ENCODE measurements at places on chromosomes 5 and 9. TPM values are rescaled to one million over a fixed set of nuclear protein-coding genes. Genes with fewer than 3 reads are reported as not detected.
A peak's percentile ranks its signal among the peaks of the same experiment; 100 is the strongest.

DNA sequence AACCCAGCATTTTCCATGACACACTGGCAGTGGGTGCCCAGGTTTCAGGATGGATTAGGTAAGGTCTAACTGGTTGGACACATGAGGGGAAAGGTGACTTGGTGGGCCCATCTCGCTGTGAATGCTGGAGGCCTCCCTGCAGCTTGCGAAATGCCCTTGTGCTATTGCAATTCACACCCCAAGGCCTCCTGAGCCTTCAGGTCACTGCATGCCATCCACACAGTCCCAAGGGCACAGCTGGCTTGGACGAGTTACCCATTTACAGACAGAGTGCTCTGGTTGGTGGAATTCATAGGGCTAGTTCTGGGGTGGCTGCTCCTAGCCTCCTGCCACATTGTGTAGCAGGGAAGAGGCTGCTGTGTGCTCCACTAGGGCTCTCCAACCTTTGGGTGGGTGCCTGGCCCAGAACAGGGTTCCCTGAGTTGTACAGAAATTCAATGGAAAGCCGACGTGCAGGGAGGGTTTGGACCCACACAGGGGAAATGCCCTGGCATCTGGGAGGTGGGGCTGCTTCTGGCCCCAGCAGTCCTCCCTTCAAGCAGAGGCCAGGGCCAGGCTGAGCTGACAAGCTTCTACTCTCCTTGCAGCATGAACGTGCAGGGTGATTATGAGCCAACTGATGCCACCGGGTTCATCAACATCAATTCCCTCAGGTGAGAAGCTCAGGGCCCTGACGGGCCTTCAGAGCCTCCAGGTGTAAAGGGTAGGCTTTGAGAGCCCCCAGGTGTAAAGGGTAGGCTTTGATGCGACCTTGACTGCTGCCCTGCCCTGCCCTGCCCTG, 54.3 kb downstream of the ASS1 start:
- DNase-seq, result peak; percentile 97

DNA sequence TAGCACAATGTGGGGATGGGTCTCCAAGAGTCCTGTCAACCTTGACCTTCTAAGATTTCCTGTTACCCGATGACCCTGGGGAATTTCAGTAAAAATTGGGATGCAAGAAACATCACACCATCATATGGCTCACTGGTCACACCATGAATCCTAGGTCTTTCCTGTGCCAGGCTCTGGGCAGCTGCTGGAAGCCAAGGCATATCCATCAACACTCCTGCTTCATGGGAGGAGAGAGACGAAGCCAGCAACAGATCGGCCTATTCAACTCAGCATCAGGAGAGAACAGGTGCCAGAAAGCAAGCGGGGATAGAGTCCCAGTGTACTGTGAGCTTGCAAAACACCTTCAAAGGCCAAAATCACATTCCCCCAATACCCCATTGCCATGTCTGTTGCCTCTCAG, 6.5 kb upstream of the NEK6 start:
- DNase-seq, result no peak

Gene MYMK
- not detected for total RNA-seq

Gene ERCC6L2
- total RNA-seq, result 63.0 TPM

Gene TLR4
- 0.22 TPM for total RNA-seq

Gene DIPK1B
- total RNA-seq, result 0.18 TPM

Gene IFNA2
- total RNA-seq, result not detected

Gene OTP
- total RNA-seq, result not detected

Measured in HepG2 (cell line).